GM10248 (cell line): ENCODE measurements at places on chromosomes 6 and 20.

GRCh38 chr6:146946559-146946958 is 257.7 kb upstream of the STXBP5 start:
- DNase-seq = no peak

DNA sequence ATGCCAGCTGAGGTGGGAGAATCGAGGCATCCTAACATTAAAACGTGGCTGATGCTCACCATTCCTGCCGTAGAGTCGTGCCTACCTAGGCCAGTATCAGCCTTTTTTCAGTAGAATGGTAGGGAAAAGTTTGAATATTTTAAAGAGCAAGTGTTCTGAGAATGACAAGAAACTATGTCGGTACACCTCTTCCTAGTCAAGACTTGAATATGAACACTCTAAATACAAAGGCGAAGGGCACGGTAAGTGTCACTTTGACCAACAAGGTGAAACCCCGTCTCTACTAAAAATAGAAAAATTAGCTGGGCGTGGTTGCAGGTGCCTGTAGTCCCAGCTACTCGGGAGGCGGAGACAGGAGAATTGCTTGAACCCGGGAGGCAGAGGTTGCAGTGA is 1.0 kb downstream of the GINM1 start:
- DNase-seq = peak; percentile 32

- DNase-seq = no peak
Measured at GRCh38 chr6:41672816-41673703, 34.8 kb downstream of the MDFI start.

- no peak for DNase-seq
Measured at GRCh38 chr6:22029171-22029570, 267.7 kb downstream of the PRL start.

- peak; percentile 84 for DNase-seq
Measured at GRCh38 chr20:17825960-17826843, 126.4 kb downstream of the BANF2 start.

GRCh38 chr20:40582531-40582930 is 106.5 kb downstream of the MAFB start:
- no peak for DNase-seq

- DNase-seq = no peak
Measured at GRCh38 chr6:116828983-116829382, at the start of gene GPRC6A. Gene GPRC6A, minus strand, starts transcription at chr6:116829083. Its CDS starts 70 bp downstream, at chr6:116829013.

GRCh38 chr6:18155864-18156421 is 721 bp downstream of the KDM1B start:
- peak; percentile 66 for DNase-seq

GRCh38 chr20:40251284-40251932 is 437.6 kb downstream of the MAFB start:
- peak; percentile 40 for DNase-seq

DNA sequence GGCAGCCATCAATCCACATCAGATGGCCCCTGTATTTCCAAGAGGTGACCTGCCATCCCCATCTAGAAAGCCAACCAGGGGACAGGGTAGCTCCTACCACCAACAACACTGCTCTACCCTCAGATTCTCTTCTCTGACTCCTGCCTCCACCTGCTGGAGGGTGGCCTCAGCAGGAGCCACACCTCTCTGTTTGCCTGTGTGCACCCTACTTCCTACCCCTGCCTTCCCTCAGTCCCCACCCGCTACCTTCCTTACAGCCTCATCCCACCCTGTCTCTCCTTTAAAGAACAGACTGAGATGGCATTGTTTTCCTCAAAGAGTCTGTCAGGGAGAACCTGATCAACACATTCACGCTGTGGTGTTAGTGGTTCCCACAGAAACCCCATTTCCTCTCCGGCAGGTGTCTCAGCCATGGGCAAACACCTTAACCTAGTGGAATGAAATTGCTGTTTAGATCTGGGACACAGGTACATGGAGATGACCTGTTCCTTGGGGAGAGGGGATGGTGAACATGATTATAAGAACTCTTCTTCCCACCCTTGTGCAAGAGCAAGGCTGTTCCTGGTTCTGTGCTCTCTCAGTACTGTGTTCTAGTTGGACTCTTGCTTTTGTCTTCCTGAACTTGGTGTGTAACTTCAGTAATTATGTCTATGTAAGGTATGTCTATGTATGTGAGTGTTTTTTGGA is 1.8 kb downstream of the ENTPD6 start:
- peak; percentile 26 for DNase-seq

- DNase-seq = no peak
Measured at GRCh38 chr6:106501960-106502371, 127.3 kb downstream of the RTN4IP1 start.

GRCh38 chr6:45608252-45608913 is 230.6 kb upstream of the SUPT3H start:
- no peak for DNase-seq

- DNase-seq = peak; percentile 70
Measured at GRCh38 chr6:159038914-159039884, 5.6 kb downstream of the TAGAP start.

GRCh38 chr20:33914919-33915318 is 78.8 kb upstream of the RALY start:
- DNase-seq = no peak

DNA sequence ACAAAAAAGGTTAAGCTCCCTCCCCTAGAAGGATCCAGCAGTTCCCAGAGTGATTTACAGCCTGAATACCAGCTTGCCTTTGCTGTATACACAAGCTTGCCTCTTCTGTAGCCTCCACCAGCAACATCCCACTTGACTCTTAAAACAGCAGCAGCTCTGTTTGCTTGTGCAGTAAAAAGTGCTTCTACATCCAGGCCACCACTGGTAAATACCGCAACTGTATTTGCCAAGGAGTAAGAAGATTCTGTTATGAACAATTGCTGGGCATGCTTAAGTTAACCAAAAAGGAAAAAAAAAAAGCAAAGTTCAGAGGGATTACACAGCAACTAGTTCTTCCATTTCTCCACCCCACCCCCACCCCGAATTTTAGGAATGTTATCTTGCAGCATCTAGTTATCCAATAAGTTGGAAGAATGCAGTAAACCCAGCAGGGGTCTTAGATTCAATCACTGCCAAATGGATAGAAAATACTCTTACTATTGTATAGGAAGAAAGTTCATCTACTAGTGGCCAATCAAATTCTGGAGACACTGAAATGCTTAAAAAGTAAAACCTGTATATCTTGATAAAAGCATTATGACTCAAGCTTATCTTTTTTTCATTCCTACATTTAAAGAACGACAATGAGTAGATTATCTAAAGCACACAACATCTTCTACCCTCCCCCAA is 4.8 kb downstream of the SALL4 start:
- DNase-seq = no peak

DNA sequence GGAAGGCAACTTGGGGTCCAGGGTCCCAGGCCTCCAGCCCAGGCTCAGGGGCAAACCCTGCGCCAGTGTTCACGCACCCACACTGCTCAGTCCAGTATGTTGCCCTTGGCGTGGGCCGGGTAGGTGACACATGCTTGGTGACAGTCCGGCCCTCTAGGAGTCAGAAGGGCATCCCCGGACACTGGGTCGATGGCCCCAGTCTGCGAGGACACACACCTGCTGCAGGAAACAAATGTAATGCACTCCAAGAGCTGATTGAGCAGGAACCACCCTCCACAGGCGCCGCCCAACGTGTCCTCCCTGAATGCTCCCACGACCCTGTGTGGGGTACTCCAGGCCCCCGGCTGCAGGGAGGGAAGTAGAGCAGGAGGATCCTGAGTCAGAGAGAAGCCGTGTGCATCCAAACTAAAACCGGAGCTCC is 160.7 kb downstream of the DLL1 start:
- DNase-seq = no peak

- no peak for DNase-seq
Measured at GRCh38 chr20:56273491-56273890, 25.0 kb downstream of the MC3R start.

GRCh38 chr6:15661853-15662325 is 939 bp downstream of the DTNBP1 start:
- no peak for DNase-seq

DNA sequence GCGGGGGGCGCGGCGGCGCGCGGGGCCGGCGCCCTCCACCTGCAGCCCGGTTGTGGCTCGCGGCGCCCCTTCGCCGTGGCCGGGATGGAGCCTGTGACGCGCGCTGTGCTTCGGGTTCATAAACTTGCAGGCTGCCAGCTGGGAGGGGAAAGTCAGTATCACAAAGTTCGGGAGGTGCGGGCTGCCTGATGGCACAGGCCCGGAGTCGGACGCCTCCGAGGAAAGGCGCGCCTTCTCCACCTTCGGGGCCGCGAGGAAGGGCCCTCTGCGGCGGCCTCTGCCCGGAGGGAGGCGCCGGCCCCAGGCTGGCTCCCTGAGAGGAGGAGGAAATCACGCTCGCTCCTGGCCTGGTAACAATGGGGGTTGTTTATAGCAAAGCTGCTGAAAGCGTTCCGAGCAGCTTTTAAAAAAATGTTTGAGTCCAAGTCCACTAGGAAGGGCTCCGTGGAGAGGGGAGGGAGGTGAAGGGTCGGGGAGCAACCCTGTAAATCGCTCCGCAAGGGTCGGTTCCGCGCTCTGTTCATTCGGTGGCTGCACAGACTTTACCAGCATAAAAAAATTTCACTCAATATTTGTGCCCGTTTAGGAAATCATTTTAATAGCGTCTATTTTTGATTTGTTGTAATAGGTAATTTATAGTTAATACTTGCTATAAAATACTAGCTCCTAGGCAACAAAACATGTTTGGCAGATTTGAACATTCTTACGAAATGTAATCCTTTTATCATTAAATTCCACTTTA is 1.0 kb downstream of the AFDN start:
- peak; percentile 45 for DNase-seq

DNA sequence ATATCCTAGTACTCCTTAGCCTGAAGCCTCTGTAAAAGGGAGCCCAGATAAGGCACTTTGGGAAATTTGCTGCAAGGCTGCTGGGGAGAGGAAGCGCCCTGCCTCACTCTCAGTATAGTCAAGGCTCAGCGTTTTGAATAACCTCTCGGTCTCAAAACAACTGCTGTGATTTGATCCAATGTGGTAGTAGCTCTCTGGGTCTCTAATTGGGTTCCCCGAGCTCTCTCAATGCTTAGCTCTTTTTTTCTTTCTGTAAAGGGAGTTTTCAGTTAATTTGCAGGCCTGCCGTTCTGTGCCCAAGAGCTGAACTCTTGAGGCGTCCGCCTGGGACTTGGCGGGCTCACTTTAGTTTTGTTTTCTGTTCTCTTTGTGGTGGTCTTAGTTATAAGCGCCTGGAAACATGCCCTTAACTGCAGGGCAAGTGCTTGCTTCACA is 41.2 kb downstream of the ZHX3 start:
- no peak for DNase-seq
